Heart right ventricle (tissue), 16 donors: ENCODE measurements at places on chromosomes 5 and 9.

GRCh38 chr5:115458003-115458409 lies 86.6 kb downstream of the FEM1C start:
- H3K27ac ChIP-seq, result no peak overlapping the region
- H3K27me3 ChIP-seq, result no peaks in the 10 kb centered on the region
- no peaks in the 10 kb centered on the region for H3K4me1 ChIP-seq
- DNase-seq, result no peak
- no peaks in the 10 kb centered on the region for H3K36me3 ChIP-seq

DNA sequence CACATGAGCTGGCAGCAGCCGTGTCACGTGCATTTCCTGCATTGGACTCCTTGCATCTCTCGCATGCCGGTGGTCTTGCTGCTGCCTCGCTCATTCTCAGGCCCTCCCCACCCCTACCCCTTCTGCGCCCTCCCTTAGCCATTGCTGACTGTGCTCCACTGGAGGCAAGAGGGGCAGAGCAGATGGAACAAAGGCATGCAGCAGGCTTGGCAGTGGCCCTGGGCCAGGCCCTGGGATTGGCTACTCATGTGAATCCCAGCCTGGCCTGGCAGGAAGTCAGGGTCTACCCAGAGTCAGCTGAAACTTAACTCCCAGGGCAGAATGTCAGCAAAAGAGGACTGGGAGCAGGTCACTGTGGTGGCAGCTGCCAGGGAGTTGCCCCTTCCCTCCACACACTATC lies 62.3 kb downstream of the TSTD2 start:
- DNase-seq, result peak; percentile 79
- H3K4me1 ChIP-seq, result peaks cover 15% of the 10 kb centered on the region
- no peak overlapping the region for H3K4me3 ChIP-seq

GRCh38 chr9:73412874-73413273 lies 261.2 kb downstream of the ANXA1 start:
- H3K4me3 ChIP-seq, result no peak overlapping the region
- no peaks in the 10 kb centered on the region for H3K27me3 ChIP-seq
- DNase-seq, result no peak
- H3K4me1 ChIP-seq, result no peaks in the 10 kb centered on the region
- no peaks in the 10 kb centered on the region for H3K36me3 ChIP-seq

GRCh38 chr5:180090769-180091546 lies 19.4 kb upstream of the RNF130 start:
- H3K4me1 ChIP-seq, result peaks cover 6% of the 10 kb centered on the region
- no peak overlapping the region for H3K27ac ChIP-seq
- no peak for DNase-seq
- H3K4me3 ChIP-seq, result peak overlapping the region; percentile 54

GRCh38 chr5:134590992-134591659 lies 41.5 kb downstream of the SAR1B start:
- no peaks in the 10 kb centered on the region for H3K36me3 ChIP-seq
- no peak overlapping the region for H3K4me3 ChIP-seq
- no peaks in the 10 kb centered on the region for H3K27me3 ChIP-seq
- H3K4me1 ChIP-seq, result peaks cover 7% of the 10 kb centered on the region

DNA sequence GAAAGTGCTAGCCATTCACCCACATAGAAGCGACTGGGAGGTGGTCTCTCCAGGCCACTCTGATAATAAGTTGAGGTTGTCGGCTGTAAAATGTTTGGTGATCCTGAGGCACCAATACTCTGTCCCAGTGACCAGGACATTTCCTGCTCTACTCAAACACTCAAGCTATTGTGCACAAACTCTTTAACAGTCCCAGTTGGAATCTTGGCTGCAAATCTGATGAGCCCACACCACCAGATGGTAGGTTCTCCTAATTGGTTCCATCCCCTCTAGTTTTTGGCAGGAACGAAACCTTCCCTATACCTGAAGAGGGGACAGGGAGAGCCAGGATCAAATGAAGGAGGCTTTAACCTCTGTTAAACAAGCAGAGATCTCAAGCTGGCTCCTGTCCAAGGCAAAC lies 14.3 kb downstream of the GRIA1 start:
- no peak overlapping the region for H3K4me3 ChIP-seq
- H3K36me3 ChIP-seq, result no peaks in the 10 kb centered on the region
- H3K4me1 ChIP-seq, result no peaks in the 10 kb centered on the region
- no peaks in the 10 kb centered on the region for H3K27me3 ChIP-seq
- DNase-seq, result no peak
- H3K27ac ChIP-seq, result no peak overlapping the region

- H3K27me3 ChIP-seq, result no peaks in the 10 kb centered on the region
- H3K4me3 ChIP-seq, result no peak overlapping the region
Observed at GRCh38 chr9:36584620-36585460, 12.1 kb downstream of the MELK start.

DNA sequence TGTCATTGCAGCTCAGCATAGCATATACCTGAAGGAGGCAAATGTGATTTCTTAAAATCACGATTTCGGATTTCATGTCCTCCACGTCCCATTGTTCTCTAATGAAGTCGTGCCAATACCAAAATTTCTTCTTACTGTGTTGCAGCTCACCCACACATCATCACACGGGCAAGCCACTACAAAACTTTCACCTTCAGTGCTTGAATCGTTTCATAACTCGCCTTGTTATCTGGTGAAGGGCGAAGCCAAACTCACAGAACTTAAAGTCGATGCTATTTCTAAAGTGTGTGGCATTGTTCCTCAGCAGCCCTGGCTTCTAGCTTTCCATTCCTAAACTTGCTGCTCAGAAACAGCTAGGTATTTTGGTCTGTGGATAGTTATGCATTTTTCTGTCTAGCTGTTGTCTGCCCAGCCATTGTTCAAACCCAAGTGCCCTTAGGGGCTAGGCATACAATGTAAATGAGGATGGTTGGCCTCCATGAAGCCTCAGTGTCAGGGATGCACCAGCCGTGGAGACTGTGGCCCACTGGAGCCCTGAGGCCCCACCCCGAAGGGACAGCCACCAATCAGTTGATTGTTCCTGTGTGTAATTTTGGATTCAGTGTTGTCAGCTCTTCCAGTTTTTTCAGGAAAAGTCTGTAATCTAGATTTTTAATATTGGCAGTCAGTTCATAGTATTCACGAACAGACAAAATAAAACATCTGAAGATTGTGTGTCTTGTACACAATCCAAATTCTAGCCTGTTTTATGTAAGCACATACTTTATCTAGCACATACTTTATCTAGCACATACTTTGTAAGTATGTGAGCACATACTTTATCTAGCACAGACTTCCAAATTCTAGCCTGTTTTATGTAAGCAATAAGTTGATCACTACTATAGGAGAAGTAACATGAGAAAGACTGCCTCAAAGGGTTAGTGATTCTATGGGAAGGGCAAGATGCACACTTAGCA lies 112.8 kb downstream of the DAPK1 start:
- H3K4me1 ChIP-seq, result no peaks in the 10 kb centered on the region
- no peak overlapping the region for H3K4me3 ChIP-seq
- no peak overlapping the region for H3K27ac ChIP-seq
- H3K27me3 ChIP-seq, result no peaks in the 10 kb centered on the region
- DNase-seq, result no peak

DNA sequence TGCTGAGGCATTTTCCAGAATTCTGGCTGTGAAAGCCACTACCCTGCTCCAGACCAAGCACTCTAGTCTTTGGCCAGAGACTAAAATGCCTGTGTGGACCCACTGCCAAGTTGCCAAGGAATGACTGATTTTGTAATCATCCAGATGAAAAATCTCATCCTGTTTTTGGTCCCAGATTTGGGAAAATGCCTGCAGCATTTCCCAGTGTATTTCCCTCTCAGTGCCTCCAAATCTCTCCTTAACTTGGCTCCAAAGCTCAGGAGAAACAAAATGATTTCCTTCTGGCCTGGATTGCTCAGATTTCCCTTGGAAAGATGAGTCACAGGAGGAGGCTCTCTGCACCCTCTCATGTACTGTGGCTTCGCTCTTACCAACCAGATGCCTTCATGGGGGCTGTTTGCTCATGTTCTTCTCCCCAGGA lies 335.2 kb upstream of the TARS1 start:
- no peaks in the 10 kb centered on the region for H3K36me3 ChIP-seq
- no peak for DNase-seq
- H3K4me1 ChIP-seq, result no peaks in the 10 kb centered on the region
- H3K4me3 ChIP-seq, result no peak overlapping the region
- H3K27me3 ChIP-seq, result no peaks in the 10 kb centered on the region

- no peaks in the 10 kb centered on the region for H3K27me3 ChIP-seq
- DNase-seq, result no peak
- H3K27ac ChIP-seq, result no peak overlapping the region
- H3K4me1 ChIP-seq, result peaks cover 16% of the 10 kb centered on the region
- H3K36me3 ChIP-seq, result no peaks in the 10 kb centered on the region
Observed at GRCh38 chr5:67241326-67241725, 44.7 kb upstream of the CD180 start.
